ENCODE measurements at places on chromosomes 2 and 18. TPM values are rescaled to one million over a fixed set of nuclear protein-coding genes. Genes with fewer than 3 reads are reported as not detected.

DNA sequence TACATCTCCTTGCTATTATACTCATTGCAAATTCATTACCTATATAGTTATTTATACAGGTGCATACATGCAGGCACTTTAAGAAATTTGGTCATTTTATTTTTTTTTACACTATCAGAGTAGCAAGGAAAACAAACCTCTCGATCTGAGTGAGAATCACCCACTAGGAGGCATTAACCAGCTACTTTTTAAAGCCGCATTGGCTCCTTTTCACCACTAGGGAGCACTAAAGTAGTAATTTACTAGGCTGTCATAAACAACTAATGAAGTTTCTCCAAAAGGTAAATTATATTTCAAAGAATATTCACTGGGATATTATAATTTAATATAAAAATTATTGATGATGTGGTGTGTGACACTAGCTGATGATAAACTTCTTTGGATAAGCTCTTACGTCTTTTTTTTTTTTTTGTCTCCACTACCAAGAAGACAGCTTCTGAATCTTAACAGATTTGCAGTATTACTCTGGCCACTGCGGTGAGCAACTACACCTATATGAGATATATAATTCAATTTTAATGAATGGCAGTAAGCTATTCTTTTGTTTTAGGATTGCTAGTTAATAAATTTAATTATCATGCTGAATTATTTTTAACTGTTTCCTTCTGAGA, 101.9 kb downstream of the NOL4 start:
- peak; percentile 75 for DNase-seq

- DNase-seq = peak; percentile 47
These were observed 797 bp upstream of the GRHL1 start for GRCh38 chr2:9950521-9951271.

- no peak for DNase-seq
These were observed 439.8 kb downstream of the TGIF1 start for GRCh38 chr18:3889803-3890202.

GRCh38 chr18:67468038-67468437, 48.5 kb downstream of the DSEL start:
- no peak for DNase-seq

The SAG gene
- total RNA-seq = 0.19 TPM

- no peak for DNase-seq
These were observed 9.5 kb downstream of the RALB start for GRCh38 chr2:120262150-120262549.

The EFHD1 gene
- total RNA-seq = 0.17 TPM

Data from dermis blood vessel endothelial cell (primary cell).